ENCODE measurements at places on chromosomes 12 and 14.
A peak's percentile ranks its signal among the peaks of the same experiment; 100 is the strongest.

- DNase-seq = no peak
These were observed 11.4 kb downstream of the DLGAP5 start for GRCh38 chr14:55180006-55180405.

- no peak for DNase-seq
These were observed 15.3 kb downstream of the VPS37B start for GRCh38 chr12:122880668-122881067.

GRCh38 chr12:83629931-83630330 lies 943.2 kb downstream of the TMTC2 start:
- no peak for DNase-seq

DNA sequence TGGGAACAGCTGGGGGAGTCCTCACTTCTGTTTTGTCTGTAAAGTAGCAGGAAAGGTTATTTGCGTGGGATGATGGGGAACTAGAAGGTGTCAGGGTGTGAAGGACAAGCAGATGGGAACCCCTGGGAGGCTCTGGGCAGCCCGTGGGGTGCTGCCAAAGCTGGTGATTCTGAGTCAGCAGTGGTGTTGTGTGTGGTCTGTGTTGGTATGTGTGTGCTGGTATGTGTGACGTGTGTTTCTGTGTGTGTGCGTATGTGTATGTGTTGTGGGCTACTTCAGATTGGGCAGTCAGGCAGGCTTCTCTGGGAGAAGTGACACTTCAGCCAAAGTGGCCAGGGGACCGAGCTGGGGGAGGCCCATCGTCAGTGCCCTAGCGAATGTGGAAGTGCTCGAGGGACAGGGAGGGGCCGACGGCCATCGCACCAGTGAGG lies 15.3 kb upstream of the BDKRB2 start:
- no peak for DNase-seq

- DNase-seq = no peak
These were observed 25.5 kb upstream of the TXNRD1 start for GRCh38 chr12:104189915-104190555.

- DNase-seq = peak; percentile 4
These were observed 193.3 kb downstream of the ANO4 start for GRCh38 chr12:100987552-100988521.

DNA sequence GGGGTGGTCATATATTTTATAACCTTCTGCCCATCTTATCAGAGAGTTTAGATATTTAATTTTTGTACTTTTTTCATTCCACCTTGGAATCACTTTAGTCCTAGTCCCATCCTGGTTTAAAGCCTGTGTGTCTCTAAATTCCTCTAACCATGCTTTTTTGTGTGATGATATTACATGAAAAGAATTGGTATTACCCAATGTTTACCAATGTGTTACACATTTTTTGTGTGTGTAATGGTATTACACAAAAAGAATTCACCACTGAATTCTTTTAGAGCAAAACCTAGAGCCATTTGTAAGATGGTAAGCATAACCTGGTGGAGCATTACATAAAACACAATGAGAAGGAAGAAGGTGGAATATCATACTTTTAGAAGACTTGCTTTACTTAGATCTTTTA lies 77.5 kb downstream of the FAR2 start:
- no peak for DNase-seq

DNA sequence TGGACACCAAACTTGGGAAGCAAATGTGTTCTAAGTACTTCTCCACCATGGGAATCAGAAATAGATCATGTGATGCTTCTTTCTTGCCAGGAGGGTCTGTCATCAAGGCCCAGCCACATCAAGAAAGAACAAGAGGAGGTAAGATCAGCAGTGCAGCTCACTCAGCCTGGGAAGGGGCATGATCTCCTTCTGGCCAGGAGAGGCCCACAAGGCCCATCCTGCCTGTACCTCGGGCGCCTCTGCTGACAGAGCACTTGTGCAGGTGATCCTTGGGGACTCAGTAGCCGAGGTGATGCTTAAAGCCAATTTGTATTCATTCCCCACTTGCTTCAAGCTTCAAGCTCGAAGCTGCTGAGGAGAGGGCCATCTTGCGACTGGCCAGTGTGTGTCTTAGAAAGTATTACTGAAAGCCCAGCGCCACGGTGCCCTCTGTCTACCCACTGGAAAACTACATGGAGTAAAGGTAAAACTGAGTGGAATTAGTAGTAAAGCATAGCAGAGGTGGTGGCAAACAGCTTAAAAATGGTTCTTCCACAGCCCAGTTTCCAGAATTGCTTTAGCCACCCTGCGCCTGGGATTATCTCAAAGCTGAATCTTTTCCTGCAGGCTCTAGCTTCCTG lies 26.2 kb downstream of the RTRAF start:
- DNase-seq = no peak

DNA sequence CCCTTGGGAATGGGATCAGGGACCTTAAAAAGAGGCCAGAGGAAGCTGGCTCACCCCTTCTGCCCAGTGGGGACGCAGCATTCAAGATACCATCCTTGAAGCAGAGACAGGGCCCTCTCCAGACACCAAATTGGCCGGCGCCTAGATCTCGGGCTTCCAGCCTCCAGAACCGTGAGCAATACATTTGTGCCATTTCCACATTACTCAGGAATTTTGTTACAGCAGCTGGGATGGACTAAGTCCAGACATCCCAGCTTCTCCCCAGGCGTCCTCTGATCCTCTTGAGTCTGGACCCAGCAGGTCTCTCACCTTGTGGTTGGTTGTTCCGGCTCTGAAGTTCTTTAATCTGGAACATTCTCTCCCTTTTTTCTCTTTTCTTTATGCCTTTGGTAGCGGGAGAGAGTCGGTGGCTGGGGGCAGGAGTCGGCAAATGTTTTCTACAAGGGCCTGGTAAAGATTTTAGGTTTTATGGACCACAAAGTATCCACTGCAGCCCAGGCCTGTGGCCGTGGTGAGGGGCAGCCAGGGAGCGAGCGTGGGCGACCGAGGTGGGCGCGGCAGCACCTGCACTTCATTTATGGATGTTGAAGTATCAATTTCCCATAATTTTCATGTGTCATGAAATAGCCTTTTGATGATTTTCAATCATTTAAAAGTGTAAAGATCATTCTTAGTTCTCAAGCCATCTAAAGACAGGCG lies 4.8 kb downstream of the CEP170B start:
- no peak for DNase-seq

DNA sequence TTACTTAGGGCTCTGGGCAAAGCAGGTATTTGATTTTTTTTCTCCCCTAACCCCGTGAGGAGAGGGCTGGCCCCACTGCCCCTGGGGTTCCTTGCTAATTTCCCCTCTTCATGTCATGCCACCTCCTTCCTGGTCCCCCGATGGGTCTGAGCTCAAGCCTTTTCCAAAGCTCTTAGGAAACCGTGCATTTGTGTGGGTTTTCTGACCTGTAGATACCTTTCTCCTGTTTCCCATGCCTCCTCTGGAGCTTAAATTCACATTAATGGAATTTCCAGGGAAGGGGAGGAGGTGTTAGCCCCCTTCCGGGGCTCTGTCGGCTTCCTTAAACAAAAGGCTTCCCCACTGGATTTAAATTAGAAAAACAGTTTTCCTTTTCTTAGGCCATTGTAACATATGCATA lies 12.6 kb downstream of the SFSWAP start:
- no peak for DNase-seq

DNA sequence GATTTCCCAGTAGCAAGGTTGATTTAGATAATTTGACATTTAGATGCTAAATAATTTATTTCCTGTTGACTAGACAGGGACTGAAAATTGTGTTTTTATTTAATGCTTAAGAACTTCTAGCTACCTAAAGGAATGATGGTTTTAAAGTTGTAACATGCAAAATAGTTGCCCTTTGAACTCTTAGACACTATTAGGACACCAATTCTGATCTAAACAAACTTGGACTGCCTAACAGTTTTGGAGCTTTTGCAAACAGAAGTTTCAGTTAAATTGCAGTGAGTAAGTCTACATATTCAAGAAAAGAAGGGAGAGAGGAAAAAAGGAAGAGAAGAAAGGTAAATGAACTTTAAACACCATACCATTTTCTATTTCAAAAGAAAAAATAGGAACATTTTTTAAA lies 189.3 kb upstream of the GARIN2 start:
- DNase-seq = no peak

DNA sequence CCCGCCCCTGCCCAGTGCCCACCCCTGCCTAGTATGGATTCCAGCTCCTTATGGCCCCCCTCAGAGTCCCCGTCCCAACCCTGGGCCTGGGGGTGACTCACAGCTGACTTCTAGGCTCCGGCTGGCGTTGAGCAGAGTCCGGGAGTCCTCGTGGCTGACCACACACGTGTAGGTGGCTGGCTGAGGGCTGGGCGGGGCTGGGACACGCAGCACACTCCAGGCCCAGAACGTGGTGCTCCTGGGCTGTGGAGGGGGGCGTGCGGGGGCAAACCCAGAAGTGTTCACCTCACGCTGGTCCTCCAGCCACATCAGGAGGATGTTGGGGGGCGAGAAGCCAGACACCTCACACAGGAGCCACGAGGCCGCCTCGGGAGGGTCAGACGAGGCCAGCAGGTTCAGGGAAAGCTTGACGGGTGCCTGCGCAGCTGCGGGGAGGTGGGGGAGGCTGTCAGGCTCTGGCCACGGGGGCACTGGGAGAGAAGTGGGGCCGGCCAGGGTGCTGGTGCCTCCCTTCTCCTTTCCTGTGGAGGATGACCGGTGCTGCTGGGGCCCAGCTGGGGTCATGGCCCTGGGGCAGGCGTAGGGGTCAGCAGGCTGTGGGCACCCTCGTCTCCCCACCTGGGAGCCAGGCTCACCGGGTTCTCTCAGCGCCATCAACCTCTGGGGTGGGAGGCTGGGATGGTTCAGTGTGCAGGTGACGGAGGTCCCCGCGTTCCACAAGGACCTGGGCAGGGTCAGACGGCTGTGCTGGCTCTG lies 314.1 kb downstream of the TMEM121 start:
- no peak for DNase-seq

DNA sequence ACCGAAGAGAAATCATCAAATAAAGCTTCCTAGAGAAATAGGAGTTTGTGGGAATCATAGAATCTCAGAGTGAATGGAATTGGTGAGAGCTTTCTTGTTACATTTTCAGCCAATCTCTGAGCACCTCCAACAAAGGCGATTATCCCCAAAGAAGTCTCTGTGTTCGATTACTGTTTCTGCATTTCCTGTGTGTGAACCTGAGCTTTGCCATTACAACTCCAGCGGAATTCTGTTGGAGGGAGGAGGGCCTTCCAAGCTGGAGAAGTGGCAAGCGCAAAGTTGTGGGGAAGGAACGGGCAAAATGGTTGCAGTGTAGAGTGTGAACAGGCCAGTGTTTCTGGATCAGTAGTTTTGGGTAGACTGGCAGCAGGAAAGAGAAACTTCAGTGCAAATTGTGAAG lies 23.1 kb downstream of the TMEM117 start:
- DNase-seq = no peak

DNA sequence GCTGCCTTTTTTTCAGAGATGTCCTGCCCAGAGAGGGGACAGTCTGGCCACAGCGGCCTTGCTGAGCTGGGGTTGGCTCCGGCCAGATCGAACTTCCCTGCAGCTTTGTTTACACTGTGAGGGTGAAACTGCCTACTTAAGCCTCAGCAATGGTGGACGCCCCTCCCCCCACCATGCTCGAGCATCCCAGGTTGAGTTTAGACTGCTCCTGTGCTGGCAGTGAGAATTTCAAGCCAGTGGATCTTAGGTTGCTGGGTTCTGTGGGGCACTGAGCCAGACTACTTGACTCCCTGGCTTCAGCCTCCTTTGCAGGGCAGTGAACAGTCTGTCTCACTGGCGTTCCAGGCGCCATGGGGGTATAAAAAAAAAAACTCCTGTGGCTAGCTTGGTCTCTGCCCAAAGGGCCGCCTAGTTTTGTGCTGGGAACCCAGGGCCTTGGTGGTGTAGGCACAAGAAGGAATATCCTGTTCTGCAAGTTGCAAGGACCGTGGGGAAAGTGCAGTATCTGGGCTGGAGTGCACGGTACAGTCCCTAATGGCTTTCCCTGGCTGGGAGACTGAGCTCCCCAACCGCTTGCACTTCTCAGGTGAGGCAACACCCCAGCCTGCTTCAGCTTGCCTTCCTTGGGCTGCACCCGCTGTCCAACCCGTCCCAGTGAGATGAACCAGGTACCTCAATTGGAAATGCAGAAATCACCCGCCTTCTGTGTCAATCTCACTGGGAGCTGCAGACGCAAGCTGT lies 79.1 kb downstream of the LRIG3 start:
- DNase-seq = no peak

DNA sequence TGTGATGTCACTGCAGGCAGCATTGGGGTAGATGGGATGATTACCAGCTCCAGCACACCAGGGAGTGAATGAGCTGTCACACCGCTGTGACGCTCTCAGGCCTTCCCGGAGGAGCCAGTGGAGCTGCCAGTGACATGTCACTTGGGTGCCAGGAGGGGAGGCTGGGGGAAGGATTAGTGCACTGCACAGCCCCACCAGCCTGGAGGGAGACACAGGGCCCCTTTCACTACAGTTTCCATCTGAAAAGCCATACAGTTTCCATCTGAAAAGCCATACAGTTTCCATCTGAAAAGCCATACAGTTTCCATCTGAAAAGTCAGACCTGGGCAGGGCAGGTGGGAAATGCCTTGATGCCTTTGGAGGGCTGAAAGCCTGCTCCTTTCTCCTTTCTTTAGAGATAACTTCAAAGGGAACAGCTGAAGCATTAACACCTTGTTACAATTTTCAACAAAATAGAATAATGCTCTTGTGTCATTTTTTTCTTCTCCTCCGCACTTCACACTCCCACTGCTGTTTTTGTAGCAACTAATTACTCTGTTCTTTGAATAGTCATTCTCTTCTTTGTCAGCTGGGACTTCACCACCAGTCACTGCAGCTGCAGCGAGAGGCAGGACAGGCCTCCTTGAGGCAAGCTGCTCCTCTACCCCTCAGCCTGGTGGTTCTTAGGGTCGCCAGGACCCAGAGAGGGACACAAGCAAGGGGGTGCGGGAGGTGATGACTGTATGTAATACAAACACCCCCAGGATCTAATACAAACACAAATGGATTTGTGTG lies 256.9 kb upstream of the RGS6 start:
- DNase-seq = no peak

DNA sequence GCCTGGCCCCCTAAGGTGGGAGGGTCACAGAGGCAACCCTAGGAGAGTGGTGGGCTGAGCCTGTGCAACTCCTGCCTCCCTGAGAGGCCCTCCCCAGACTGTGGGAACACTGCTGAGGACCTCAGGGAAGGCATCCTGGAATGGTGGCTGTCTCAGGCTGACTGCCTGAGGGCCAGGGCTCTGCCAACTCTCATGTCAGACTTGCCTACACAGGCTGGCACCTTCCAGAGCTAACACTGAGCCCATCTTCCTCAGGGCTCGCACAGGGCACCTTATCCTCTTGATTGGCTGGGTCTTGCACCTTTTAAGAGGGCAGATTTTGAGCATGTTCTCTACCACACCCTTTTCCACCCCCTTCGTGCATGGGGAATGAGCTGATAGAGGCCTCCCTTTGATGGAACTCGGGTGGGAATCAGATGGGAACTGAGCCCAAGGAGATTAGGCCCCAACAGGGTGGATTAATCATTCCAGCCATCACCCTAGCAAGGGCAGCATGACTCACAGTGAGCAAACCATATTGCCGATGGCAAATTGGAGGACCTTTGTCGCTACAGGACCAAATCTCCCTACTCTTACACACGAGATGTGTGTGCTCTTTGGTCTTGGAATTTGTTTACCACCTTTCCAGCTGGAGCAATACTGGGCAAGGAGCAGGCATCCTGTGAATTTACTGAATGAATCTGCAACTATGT lies 702.8 kb downstream of the VRK1 start:
- no peak for DNase-seq

Data from CD4-positive, alpha-beta T cell treated with Interleukin-17A for 1 hour (primary cell).